ENCODE measurements at places on chromosomes 2 and 18.

GRCh38 chr18:44943311-44943881 lies 262.7 kb downstream of the SETBP1 start:
- DNase-seq: no peak

- DNase-seq: no peak
Measured at GRCh38 chr2:85580206-85580605, 2.8 kb downstream of the VAMP8 start.

- DNase-seq: no peak
Measured at GRCh38 chr18:22974001-22974400, 40.9 kb downstream of the RBBP8 start.

GRCh38 chr2:132766573-132766972 lies 96.6 kb upstream of the LYPD1 start:
- DNase-seq: no peak

DNA sequence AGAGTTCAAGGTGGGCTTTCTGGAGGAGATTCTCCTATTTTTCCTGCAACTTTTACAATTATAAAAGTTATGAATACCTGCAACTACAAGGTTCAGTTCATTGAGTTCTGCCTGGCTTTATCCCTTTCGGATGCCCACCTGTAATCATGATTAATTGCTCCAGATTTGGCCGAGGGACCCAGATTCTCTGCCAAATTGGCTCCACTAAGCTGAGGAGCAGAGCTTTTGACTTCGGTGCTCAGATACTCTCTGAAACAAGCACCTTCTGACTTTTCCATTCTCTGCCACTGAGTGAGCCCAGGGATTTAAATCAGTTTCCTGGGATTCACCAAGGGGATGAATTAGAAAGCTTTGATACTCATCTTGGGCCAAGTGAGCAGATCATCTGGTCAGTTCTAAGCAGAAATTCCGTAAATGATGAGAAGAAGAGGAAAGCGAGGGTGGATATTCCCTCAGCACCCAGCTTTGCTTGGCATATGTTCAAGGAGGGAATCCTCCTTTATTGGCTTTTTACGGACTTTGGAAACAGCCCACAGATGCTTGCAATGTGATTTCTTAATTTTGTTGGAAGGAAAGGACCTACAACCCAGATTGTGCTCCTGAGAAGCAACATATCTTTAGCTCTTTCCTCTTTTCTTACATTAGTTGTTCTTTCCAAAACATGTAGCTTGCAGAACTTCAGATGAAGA lies 179.2 kb downstream of the SETBP1 start:
- no peak for DNase-seq

- no peak for DNase-seq
Measured at GRCh38 chr18:56641714-56642337, 3.4 kb upstream of the TXNL1 start.

- DNase-seq: no peak
Measured at GRCh38 chr2:98065808-98066207, 21.2 kb upstream of the VWA3B start.

DNA sequence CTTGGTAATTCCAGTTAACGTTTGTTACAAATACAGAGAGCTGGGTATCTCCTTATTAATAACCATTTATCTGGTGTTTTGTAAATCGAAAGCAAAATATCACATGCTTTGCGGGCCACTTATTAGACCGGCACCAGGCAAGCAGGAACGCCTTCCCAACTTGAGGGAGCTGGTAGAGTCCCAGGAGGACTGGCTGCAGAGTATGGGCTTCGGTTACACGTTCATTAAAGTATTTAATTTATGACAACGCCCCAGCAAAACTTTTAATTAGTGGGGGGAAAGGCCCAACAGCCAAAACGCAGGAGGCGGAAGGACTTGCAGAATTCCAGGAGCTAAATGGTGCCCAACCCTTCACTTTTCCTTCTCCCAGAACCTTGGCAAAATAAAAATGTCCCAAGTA lies 3.7 kb downstream of the SMAD7 start:
- no peak for DNase-seq

- no peak for DNase-seq
Measured at GRCh38 chr2:84083984-84084383, 375.1 kb downstream of the SUCLG1 start.

- no peak for DNase-seq
Measured at GRCh38 chr2:150122871-150123613, 364.4 kb downstream of the RND3 start.

DNA sequence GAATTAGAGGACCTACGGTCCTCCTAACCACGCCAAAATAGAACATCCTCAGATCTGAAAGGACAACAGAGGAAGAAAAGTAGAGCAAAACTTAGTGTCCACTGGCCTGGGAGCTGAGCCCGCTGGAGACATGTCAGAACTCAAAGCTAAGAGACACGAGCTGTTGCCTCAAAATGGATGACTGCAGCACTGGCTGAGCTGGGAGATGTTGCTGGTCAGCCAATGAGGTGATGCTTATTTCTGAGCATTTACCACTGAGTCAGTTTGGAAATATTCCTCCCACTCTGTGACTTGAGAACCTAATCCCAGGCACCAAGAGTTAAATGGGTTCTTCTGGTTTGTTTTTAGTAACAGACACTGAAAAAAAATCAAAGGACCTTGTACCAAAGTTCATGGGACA lies 32.6 kb downstream of the FBXO15 start:
- no peak for DNase-seq
